Islet precursor cell (in vitro differentiated cells): ENCODE measurements at places on chromosomes 3 and 15.
A peak's percentile ranks its signal among the peaks of the same experiment; 100 is the strongest.

DNA sequence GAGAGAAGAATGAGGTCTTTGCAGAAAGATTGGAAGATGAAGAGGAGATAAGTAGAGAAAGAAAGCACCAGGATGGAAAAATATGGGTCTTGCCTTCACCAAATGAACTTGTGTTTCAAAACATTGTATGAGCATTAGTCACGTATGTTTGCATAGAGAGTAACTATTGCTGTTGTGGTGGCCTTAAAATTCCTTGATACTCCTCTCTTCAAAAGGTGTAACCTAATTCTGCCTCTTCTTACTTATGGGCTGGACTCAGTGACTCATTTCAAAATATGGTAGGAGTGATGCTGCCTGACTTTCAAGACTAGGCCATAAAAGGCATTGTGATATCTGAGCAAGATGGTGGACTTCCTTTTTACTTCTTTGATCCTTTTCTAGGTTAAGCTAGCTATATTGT lies 228.7 kb upstream of the ZNF385D start:
- no peak for DNase-seq

GRCh38 chr15:52233405-52233804 lies 42.2 kb upstream of the GNB5 start:
- DNase-seq, result peak; percentile 50

DNA sequence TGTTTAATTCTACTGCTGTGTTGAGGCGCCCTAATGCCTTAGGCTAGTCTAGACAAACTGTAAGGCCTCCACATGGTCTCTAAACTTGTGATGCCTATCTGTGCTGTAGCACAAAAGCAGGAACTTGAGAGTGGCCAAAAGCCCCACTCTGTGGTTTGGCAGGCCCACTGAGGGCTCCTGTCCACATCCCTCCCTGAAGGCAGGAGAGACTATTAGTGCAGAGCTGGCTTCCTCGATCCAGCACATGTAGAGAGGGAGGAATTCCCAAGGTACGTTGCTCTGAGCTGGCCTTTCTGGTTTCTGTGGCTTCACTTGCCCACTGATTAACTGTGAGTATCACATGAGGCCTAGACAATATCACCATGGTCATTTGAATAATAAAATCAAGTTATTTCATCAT lies 90.6 kb downstream of the POLR2M start:
- DNase-seq, result no peak

GRCh38 chr3:111971533-111972130 lies 7.2 kb upstream of the ABHD10 start:
- DNase-seq, result no peak

DNA sequence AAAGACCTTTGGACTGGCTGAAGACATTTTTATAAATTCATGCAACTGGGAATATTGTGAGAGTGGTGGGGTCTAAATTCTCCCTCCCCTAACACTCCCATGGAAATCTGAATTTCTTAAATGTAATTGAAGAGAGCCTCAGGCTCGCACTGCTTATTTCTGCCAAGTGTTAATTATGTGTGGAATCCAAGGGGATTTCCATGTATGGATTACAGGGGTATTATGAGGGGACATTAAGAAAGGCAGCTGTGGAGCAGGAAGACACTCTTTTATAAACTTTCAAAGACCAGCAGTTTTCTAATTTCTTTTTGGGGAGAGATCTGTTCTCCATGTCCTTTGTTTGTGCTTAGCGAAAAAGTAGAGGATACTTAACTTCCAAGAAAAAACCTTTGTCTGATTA lies 152.1 kb upstream of the TBL1XR1 start:
- no peak for DNase-seq

DNA sequence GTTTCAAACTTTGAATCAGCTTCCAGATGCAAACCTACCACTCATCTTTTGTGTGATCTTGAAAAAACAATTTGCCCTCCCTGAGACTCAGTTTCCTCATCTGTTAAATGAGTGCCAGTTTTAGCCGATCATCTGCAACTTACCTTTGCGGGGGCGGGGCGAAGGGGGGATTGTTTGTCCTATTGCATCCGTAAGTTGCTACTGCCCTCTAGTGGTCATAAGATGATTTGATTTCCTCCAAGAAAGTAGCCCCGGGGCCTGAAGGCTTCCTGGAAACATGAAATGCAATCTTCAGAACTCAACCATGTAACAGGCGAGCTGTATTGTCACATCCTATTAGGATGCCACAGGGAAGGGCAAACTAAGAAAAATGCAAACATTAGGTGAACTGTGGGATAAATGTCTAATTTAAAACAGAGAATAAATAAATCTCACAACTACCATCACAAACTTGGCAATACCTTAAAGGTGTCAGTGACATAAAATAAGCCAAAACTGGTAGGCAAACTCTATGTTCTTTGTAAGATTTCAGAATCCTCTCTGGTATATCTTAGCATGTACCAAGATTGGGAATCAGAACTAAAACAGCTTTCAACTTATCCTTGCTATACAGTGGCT lies 63.5 kb upstream of the CLDN18 start:
- DNase-seq, result peak; percentile 79
